ENCODE measurements at places on chromosomes 7 and 10. TPM values are rescaled to one million over a fixed set of nuclear protein-coding genes. Genes with fewer than 3 reads are reported as not detected.

GRCh38 chr7:40429826-40430225, 295.0 kb downstream of the SUGCT start:
- no peak for DNase-seq

GRCh38 chr7:142357953-142358520, 100.2 kb upstream of the PRSS58 start:
- no peak for DNase-seq

- no peak for DNase-seq
These were observed 265.2 kb upstream of the PHF14 start for GRCh38 chr7:10708447-10708846.

DNA sequence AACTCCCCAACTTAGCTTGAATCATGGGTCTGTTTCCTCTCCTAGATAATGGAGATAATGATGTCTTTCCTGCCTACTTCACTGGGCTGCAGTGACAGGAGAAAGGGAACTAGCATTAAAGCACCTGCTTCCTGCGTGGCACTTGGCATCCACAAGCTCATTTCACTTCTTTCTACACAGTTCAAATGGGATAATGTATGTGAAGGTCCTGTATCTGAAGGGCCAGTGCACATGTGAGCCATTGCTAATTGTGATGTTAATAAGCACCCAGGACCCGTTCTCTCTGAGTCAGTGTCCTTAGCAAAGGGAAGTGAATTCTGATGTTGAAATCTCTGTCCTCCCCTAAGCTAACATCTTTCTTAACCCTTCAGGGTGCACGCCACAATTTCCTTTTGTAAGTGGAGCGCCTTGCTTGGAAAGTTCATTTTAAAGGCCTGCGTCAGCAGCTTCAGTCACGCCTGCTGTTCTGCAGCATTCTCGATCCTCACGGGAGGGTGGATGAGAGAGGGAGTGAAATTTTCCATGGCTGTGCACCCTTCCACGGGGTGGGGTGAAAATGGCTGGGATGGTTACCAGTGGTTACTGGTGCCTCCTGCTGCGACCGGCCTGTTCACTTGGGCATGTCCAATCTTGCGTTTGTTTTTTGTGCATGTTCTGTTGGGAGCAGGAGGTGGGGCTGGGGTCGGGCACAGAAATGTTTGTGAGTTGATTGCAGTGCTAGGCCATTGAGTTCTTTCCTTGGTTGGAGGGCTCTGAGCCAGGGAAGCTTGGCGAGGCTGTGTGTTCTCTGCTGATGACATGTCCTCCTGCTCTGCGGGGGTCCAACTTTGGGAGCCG, 59.2 kb downstream of the HK1 start:
- DNase-seq, result no peak

Gene CALML5
- not detected for total RNA-seq

DNA sequence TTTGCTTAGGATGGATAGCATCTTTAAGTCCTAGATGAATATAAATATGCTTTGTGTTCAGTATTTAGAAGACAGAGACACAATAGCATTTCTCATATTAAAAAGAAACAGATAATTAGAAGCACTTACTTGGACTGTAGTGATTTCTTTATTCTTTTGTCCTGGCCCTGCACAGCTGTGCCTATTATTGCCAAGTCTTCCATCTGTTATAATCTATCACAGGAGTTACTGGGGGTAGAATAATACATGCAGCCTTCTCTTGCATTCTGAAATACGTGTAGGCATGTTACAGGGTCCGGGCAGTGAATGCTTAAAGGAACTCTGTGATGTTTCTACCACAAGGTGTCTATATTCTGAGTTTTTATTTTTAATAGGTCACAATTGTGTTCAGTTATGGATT, 461.5 kb upstream of the COBL start:
- DNase-seq, result no peak

Gene PON3
- 3.1 TPM for total RNA-seq

Measured in tibial nerve (tissue), 4 donors.